ENCODE measurements at places on chromosomes 4 and X.

DNA sequence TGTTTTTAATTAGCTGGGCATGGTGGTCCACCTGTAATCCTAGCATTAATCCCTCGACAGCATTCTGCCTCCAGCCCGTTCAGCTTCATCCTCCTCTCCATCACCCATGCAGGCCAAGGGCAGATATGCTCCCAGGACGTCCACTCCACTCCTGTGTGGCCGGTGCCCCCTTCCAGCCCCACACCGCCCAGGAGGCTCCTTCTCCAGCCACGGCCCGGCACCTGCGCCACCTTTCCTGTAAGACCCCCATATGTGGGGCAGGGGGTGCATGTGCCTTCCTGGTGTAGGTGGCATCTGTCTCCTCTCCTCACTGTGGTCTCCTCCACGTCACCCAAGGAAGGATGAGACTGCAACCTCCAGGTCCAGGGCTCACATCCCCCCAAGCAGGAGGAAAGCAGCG, 57.0 kb upstream of the MXD4 start:
- DNase-seq = no peak

- DNase-seq = no peak
Measured at GRCh38 chr4:128768373-128768996, 41.0 kb upstream of the JADE1 start.

- no peak for DNase-seq
Measured at GRCh38 chr4:169625886-169626285, 5.5 kb downstream of the CLCN3 start.

- DNase-seq = no peak
Measured at GRCh38 chrX:55159551-55159950, 60.6 kb upstream of the PAGE5 start.

DNA sequence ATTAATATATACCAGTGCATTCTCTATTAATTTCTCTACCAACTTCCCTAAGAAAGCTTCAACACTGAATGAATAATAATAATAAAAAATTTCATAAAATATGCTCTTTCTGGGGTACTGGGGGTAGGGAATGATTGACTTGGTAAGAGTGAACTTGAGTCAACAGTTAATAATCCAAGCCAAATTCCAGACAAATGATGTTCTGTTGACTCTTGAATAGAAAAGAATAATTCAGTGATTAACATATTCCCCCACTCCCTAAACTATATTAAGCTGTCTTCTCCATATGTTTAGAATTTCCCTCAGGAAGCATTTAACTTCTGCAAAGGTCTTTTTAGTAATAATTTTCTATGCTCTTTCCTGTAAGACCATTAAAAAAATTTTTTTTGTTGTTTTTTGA, 12.3 kb downstream of the PGRMC2 start:
- DNase-seq = no peak

DNA sequence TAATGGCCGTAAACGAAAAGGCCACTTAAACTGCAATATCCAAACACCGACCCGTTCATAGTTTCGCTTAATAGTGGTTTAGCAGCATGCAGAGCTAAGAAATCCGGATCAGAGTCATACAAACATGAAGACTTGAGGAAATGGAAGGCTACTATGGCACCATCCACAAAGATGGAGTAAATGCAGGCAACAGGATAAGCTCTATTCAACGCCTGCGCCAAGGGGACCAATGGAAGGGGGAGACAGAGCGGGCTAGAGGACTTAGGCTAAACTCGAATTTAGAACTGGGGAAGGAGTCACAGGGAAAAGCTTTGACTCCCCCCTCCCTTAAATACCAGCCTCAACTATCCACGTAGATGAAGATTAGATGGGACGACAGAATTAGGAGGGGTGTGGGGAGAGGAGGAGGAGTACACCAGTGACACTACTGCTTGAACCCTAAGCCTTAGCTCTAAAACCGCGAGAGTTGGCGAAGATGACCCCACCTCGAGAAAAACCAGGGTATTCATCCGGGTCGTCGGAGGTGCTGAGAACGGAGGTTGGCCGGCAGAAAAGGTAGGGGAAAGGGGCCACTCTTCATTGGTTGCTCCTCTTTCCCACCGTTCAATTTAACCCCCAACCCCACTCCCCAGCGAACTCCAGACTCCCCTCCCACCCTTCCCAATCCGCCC, 3.5 kb downstream of the HUWE1 start:
- DNase-seq = no peak

DNA sequence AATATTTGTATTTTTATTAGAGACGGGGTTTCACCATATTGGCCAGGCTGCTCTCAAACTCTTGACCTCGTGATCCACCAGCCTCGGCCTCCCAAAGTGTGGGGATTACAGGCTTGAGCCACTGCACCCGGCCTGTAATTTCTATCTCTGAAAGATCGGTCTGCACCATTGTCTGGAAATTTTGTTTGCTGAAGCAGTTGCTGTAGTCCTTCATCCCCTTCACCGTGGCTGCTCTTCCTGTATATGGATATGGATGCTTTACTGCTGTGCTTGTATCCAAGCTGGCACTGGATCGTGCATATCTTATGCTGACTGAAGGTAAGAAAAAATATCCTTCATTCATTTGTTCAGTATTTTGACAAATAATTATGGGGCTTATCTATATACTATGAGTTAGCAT, 338.4 kb upstream of the GNPDA2 start:
- DNase-seq = no peak

- DNase-seq = peak; percentile 97
Measured at GRCh38 chr4:48340965-48341775, at the start of gene SLAIN2. Gene SLAIN2, plus strand, starts transcription at chr4:48341529. Its CDS starts 211 bp downstream, at chr4:48341740.

- DNase-seq = peak; percentile 54
Measured at GRCh38 chr4:112321776-112322684, 24.9 kb downstream of the ALPK1 start.

Data from stimulated activated CD4-positive, alpha-beta T cell treated with anti-CD3 and anti-CD28 coated beads, Interleukin-15, amount 100 ng/mL, for 48 hours (primary cell).